Activated CD4-positive, alpha-beta T cell treated with anti-CD3 and anti-CD28 coated beads, Interleukin-2, amount 10 ng/mL, durations not matched to agents 7 days and 5 days (primary cell): ENCODE measurements at places on chromosomes 3 and 15. TPM values are rescaled to one million over a fixed set of nuclear protein-coding genes. Genes with fewer than 3 reads are reported as not detected.
A peak's percentile ranks its signal among the peaks of the same experiment; 100 is the strongest.

DNA sequence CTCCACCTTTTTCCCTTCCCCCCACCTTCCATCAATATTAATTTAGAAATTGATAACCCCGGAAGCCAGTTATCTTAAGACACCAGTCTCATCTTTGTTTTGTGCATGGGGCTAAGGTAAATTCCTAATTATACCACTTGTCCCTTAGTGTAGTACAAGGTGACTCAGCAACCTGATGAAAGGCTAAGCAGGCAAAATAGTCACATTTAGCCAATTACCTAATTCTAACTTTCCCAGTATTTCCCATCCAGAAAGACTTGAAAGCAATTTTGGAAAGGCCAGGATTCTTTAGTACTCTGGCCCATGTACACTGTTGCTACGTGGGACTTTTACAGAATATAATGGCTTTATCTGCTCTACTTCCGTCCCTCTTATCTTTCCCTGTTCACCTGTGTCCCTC is 72.6 kb downstream of the SETD5 start:
- DNase-seq, result no peak

Gene ADAMTS7
- 0.12 TPM for total RNA-seq

Gene ITIH1
- total RNA-seq, result not detected

DNA sequence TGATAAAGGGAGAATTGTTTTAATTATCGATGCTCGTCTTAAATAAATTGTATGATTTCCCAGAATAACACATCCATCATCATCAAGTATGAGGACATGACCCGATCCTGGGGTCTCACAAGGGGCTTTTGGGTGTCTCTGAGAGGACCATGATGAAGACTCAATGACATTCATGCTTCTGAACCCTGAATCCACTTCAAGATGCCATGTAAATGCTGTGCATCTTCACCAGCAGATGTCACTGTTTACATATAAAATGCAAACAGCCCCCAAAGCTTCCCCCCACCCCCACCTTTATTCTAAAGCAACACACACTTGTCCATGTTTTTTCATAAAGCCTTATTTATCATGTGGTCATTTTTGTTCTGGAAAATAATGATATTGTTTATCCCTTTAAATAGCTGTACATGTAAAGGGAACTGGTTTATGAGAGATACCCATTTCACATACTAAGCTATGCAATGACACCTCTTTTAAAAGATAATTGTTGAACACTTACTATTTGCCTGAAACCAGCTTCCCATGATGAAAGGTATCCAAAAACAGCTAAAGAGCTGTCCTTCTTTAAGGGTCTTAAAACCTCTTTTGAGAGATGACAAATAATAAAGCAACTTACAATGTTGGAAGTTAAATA is 69.7 kb upstream of the UBE3A start:
- DNase-seq, result peak; percentile 8

Gene CADPS
- not detected for total RNA-seq

Gene CTXND1
- total RNA-seq, result not detected

- no peak for DNase-seq
These were observed 119.4 kb upstream of the GADL1 start for GRCh38 chr3:31013843-31014242.

Gene GP9
- total RNA-seq, result not detected

DNA sequence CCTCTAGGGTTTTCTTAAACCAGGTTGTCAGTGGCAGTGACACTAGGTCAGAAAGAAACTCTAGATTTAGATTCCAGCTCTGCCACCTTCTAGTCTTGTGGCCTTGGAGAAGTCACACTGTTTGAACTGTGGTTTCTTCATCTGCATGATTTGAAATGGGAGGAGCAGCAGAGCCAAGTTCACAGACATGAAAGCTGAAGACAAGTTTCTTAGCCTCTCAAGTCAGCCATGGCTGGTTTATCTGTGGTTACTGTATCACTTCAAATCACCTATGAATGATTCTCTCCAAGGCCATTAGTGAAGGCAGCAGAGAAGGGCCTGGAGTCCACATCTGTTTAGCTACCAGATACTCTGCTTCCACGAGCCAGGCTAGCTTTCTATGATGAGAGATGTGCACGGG is 15.6 kb downstream of the CLEC3B start:
- DNase-seq, result peak; percentile 55

DNA sequence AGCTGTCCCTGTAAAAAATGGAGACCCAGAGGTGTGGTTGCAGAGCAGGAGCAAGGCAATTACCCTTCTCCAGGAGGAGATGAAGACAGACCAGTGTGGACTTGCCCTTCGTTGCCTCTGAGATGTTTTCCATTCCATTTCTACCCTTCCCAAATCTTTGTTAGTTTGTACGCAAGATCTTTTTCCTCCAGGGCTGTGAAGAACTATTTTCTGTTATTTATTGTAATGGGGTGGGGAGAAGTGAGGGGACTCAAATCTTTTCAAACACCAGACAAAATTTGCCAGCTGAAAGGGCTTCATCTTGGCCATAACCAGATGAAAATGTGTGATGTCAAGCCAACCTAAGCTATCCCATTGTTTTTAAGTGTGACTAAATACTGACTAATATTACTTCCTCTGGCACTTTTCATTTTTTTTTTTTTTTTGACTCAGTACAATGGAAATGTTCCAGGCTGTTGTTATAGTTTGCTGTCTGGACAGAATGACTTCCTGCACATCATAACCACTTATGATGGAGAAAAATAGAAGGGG is 271.3 kb upstream of the TPRG1 start:
- no peak for DNase-seq

Gene SOX14
- total RNA-seq, result not detected

- no peak for DNase-seq
These were observed 168.7 kb downstream of the TMEM108 start for GRCh38 chr3:133206921-133207320.

Gene ILDR1
- total RNA-seq, result not detected

DNA sequence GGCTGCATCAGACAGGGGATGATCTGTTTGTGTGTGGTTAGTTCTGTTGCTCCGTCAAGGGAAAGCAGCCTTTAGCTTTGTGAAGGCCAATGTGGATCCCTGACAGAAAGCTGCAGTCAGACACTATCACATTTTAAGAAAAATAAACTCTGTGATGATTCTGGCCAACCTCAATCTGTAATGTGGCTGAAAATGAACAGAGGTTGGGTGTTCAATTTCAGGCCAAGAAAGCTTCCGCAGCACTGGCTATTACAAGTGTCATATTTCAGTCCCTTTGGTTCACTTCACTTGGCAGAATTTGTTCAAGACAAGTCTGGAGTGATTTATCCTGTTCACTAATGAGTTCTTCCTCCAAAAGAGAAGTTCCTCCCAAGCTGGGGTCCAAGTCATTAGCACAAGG is 571.8 kb upstream of the IL12A start:
- DNase-seq, result no peak

GRCh38 chr15:29134239-29134638 is 135.4 kb downstream of the NSMCE3 start:
- DNase-seq, result no peak

GRCh38 chr3:32238453-32239306 is at the start of gene CMTM8:
Gene CMTM8 (plus strand): TSS chr3:32238680. CDS start chr3:32238973, 293 bp downstream.
- peak; percentile 67 for DNase-seq
